ENCODE measurements at places on chromosomes 3 and 15.

- DNase-seq = no peak
Measured at GRCh38 chr3:1381647-1382036, 288.8 kb downstream of the CNTN6 start.

DNA sequence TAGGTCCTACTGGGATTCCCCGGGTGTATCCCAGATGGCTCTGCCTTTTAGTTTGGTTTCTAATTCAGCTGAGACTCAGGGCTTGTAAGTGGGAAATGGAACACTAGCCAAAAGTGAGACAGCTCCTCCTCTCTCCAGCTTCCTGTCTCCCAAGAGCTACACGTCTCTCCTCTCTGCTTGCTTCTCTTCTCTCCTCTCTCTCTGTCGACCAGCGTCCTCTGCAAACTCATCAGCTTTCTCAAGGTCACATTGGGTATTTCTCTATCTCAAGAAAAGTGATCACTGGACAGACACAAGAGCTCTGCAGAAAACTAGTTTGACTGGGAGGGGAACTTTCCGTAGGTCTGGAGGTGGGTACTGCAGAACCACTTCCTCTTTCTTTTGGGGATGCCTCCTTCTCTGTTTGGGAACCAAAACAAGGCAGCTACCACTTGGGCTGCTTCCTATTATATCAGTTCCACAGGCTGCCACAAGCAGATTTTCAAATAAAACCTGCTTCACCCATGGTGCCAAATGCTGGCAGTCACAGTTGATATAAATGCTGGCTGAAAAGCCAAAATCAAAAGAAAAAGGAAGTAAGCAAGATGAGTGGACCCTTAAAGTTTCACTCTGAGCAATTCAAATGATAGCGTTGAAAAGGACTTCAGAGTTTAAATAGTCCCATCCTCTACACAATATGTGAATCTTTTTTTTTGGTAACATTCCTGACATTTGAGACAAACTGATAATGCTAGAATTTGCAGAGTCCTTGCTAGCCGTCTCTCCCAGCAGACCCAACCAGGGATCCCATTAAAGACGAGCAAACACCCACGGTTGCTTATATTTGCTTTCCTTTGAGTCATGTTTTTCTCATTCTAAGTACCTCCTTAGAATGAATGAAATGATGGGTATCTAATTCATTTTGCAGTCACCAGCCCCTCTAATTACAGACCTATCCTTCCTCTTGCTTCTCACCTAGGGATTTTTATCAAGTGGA is 7.2 kb upstream of the DYNC1LI1 start:
- no peak for DNase-seq

DNA sequence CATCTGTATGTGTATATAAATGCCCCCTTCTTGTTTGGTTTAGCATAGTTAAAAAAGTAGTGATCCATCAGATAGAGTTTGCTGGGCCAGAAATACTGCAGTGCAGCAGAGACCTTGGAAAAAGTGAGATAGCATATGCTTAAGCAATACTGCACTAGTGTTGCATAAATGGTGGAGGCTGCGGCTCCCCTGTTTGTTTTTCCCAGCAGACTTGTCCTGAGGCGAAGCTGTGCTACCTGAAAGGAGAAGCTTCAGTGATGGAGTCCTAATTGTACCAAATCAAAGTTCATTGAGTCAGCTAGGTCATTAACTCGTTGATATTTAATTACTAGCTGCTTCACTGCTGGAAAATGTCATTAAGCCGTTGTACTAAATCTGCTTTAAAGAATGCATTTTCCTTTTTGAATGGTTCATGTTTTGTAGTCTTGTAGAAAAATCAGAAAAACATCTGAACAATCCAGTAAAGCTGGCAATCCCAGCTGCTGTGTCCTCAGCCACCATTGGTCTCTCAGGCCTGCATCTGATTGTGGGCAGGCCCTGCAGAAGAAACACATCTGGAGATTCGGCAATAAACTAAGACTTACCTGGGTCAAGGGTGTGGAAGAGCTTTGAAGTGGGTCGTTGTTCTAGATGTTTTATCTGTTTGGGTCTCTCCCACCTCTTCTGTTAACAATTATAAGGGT is 169.6 kb downstream of the B3GALNT1 start:
- no peak for DNase-seq

- DNase-seq = no peak
Measured at GRCh38 chr15:92033314-92033713, 179.8 kb downstream of the SLCO3A1 start.
